AG10803 (cell line): ENCODE measurements at places on chromosomes 7 and 10.

GRCh38 chr10:8586504-8586903 lies 532.0 kb downstream of the GATA3 start:
- no peak for DNase-seq

DNA sequence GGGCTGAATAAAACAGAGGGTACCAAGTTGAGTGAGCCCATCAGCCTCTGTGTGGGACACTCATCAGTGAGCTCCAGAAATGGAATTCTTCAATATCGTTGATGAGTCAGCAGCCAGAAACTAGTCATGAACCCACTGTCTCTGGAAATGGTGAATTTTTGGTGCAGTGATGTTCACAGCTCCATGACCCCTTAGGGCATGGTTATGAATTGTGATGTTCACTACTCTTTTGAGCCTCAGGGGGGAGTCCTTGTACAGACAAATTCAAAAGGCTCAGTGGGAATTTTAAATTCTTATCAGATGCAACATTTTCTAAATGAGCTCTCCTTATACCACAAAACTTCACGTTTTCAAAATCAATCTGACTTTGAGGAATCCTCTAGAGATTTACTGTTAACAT lies 335.7 kb downstream of the PHTF2 start:
- DNase-seq: peak; percentile 77

GRCh38 chr7:128770233-128770632 lies 5.4 kb downstream of the OPN1SW start:
- DNase-seq: no peak

DNA sequence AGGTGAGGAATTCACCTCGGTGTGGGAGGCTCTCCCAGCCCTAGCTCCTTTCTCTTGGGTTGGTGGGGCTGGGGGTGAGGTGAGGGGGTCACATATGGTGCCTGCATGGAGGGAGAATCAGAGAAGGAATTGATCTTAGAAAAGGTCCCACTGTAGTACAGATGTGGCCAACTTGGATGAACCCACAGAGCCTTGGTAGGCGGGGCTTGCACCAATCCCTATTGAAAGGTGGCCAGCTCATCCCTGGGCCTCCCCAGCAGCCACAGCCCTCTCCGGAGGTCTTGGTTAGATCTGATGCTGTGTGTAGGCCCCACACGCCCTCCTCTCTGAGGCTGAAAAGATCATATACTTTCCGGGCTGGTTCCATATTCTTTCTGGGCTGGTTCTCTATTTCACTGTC lies 19.0 kb downstream of the HKDC1 start:
- no peak for DNase-seq
